ENCODE measurements at places on chromosomes 3 and 15.

- DNase-seq: no peak
These were observed 7.4 kb downstream of the CCDC174 start for GRCh38 chr3:14658978-14659377.

GRCh38 chr3:190371152-190371551, 16.8 kb upstream of the CLDN16 start:
- DNase-seq: peak; percentile 20

- no peak for DNase-seq
These were observed 54.5 kb upstream of the ABHD10 start for GRCh38 chr3:111924283-111924682.

GRCh38 chr3:188497021-188497420, 343.1 kb downstream of the LPP start:
- DNase-seq: peak; percentile 87

DNA sequence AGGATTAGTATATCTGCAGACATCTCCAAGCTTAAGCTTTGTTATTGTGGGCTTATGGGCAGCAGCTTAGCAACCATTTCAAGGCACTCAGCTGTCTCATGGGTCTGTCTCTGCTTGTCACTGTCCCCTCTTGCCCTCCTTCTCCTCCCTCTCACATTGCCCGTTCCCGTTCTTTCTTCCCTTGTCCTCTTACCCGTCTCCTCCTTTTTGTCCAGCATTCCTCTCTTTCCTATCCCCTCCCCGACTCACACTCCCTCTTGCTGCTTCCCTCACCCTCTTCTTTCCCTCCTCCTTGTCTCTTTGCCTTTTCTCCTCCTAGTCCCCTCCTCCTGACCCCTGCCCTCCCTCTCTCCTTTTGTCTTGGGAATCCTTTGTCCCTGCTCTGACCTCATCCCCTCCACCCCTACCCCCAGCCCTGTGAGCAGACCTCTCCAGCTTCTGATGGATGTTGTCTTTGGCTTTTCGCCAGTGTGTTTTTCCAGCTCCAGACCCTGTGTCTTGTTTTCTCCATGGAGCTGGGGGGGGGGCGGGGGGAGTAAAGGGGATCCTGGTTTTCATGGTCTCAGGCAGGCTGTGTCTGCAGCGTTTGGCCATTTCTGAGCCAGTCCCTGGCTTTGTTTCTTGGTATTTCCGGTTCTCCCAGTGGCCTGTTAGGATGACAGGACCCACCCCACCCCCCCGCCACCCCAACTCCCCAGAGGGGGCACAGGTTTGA, 47.9 kb upstream of the TRAK1 start:
- peak; percentile 95 for DNase-seq

- no peak for DNase-seq
These were observed 40.2 kb upstream of the WDR5B start for GRCh38 chr3:122456074-122456473.

- DNase-seq: no peak
These were observed 17.4 kb downstream of the SLC35A5 start for GRCh38 chr3:112579232-112579631.

GRCh38 chr15:58212909-58213526, 74.8 kb downstream of the AQP9 start:
- peak; percentile 31 for DNase-seq

GRCh38 chr3:184741259-184741556, 29.3 kb upstream of the MAGEF1 start:
- no peak for DNase-seq

- DNase-seq: peak; percentile 42
These were observed 55.5 kb upstream of the PLXNA1 start for GRCh38 chr3:126927401-126927750.

DNA sequence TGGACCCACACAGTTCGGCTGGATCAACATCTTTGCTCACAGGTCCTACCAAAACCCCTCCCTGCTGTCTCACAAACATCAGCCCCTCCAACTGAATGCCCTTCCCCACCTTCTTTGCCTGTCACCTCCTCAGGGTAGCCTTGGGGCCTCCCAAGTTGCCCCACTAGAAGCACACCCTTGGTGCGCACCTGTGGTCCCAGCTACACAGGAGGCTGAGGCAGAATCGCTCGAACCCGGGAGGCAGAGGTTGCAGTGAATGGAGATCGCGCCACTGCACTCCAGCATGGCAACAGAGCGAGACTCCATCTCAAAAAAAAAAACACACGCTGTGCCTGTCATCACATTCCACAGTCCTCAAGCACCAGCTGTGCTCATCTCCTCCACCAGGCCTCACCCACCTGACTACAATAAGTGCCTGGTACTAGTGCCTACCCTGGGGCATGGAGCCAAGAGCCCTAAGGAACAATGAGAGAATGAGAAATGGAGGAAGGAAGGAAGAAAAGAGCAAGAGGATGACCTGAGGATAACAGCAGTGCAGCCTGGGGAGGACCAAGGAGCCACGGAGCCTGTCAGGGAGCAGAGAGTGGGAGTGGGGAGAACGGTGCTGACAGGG, 26.0 kb downstream of the RPN1 start:
- no peak for DNase-seq

DNA sequence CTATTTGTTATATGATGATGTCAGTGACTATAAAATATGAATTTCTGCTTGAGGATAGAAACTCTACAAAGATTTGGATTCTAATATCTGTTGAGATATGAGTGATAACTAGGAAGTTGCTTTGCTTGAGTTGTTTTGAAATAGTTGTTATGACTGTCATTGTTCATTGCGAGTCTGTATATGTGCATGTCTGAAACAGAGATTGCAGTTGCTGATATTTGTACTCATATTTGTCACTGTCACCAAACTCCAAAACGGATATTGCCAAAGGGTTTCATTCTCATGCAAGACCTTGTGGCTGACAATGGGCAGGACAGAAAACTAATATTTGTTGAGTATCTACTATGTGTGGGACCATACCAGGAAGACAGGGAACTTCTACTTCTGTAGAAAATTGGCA, 240.2 kb downstream of the CD47 start:
- DNase-seq: no peak

All from fibroblast of skin of back (primary cell).